Hypothalamus (tissue), 51 donors: ENCODE measurements at places on chromosomes 3 and 15.

DNA sequence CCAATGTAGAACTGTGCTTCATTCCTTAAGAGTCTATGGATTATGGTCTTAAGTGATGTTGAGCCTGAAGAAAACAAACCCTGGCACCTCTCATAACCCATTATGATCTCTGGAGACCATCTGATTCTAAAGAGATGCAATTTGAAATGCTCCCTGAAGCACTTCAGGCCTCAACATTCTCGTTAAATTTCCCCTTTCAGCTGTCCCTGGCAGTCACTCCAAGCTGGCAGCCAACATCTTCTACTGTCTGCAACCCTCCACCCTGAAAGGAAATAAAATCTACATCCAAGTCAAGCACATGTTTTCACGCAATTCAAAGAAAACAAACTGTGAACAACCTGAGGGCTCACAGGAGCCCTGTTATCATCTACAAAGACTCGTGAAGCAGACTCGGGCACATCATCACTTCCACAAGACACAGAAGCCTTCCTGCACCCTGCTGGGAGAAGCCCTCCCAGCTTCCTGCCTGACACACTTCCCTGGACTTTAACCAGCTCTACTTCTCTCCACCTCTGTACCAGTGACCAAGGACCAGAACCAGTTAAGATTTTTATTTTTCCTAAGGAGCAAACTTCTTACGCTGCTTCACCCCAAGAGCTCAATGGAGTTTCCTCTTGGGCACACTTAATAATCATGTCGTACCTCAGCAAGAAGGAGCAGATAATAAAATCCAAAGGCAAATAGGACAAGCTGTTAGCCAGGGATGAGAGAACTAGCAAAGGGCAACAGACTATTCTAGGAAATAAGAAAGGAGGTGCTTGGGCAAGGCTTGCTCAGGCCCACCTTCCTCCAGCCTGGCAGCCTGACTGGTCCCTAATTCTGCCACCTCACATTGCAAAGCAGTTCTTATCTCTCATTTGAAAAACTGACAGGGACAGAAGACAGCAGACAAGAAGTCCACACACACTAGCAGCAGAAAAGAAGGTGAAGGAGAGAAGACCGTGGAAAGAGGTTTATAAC, 67.1 kb downstream of the MAGI1 start:
- DNase-seq, result no peak

GRCh38 chr3:57706462-57706861, 13.6 kb upstream of the DENND6A start:
- no peak for DNase-seq

- no peak for DNase-seq
Measured at GRCh38 chr15:47685141-47685870, 32.0 kb upstream of the SEMA6D start.

DNA sequence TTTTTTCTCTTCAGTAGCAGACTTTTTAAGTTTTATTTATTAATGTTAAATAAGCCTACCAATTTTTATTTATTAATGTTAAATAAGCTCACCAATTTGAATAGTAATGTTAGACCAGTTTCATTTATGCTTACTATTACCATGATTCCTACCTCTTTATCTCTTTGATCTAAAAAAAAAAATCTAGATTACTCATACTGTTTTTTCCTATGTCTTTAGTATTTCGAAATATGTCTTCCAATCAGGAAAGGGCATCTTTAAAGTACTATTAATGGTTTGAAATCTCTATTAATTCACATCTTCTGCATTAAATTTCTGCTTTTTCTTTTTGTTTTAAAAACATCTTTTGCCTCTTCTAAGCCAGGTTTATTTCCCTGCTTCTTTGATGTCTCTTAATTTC, 27.5 kb upstream of the MAPKBP1 start:
- DNase-seq, result no peak

DNA sequence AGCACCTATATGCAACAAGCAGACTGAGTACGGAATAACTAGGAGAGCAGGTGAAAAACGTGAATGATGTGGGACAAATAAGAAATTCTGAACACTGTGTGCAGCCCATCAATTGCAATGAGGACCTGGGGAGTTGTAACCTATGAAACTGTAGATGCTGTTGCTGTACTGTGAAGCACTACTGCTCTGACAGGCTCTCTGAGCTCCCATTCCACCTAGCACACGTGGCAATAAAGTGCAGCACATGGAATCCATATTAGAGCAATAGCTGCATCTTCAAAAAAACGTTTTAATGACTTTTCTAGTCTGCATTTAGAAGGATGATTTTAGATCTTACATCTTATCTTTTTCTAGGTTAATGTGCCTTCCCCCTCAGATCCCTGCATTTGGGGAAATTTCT, 748.7 kb upstream of the GOLIM4 start:
- no peak for DNase-seq

- no peak for DNase-seq
Measured at GRCh38 chr3:107024551-107025026, 352.6 kb upstream of the CCDC54 start.

- peak; percentile 79 for DNase-seq
Measured at GRCh38 chr3:49007068-49007770, at the start of gene WDR6. Gene WDR6 (plus strand): TSS chr3:49007391. CDS start chr3:49007432, 41 bp downstream.

- no peak for DNase-seq
Measured at GRCh38 chr3:149417174-149417573, 39.7 kb upstream of the TM4SF1 start.

DNA sequence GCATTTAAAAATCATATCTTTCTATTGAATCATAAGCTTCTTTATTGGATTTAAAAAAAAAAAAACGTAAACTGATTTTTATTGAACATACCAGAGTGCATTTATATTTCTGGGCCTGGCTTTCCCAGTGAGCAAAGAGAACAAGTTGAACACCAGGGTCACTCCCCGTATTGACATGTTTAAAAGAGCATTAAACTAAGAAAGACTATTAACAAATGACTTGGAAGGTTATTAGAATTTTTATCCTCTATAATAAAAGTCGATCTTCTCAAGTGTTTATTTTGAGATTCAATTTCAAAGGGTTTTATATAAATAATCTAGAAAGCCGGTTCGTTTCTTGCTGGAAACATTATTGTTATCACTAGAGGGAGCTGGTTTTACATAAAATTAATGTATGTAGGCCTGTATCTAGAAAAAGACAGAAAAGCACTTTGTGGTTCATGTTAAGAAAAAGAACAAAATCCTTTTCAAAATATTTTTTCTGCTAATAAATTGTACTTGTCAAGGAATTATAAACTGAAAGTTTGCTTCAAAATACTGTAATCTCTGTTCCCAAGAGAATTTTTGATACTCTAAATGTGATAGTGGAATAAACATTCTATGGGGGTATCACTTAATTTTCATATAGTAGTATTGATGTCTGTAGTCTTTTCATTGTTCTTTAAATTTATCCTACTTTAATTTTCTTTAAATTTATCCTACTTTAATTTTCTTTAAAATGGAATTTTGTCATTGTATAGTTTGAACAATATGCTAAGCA, 321.8 kb upstream of the MME start:
- no peak for DNase-seq

DNA sequence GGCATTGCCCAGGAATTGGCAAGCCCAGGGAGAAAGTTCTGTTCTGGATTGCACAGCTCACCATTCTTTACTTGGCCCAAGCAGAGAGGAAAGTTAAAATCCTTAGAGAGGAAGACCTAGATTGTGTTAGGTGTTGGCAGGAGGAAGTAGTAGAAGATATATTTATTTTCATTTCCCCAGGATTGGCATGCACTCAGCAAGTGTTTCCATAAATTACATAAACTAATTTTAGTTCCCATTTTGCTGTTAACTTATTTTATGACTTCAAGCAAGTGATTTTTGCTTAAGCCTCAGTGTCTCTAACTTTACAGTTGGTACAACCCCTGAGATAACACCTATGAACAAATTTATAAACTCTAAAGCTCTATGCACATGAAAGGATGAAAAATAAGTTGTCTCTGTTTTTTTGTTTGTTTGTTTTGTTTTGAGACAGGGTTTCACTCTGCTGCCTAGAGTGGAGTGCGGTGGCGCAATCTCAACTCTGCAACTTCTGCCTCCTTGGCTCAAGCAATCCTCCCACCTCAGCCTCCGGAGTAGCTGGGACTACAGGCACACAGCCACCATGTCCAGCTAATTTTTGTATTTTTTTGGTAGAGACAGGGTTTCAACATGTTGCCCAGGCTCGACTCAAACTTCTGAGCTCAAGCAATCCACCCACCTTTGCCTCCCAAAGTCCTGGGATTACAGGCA, 31.2 kb upstream of the TOP2B start:
- DNase-seq, result no peak

- DNase-seq, result no peak
Measured at GRCh38 chr3:55683666-55684270, 196.7 kb upstream of the WNT5A start.

GRCh38 chr15:70647396-70647795, 116.0 kb downstream of the UACA start:
- DNase-seq, result no peak

DNA sequence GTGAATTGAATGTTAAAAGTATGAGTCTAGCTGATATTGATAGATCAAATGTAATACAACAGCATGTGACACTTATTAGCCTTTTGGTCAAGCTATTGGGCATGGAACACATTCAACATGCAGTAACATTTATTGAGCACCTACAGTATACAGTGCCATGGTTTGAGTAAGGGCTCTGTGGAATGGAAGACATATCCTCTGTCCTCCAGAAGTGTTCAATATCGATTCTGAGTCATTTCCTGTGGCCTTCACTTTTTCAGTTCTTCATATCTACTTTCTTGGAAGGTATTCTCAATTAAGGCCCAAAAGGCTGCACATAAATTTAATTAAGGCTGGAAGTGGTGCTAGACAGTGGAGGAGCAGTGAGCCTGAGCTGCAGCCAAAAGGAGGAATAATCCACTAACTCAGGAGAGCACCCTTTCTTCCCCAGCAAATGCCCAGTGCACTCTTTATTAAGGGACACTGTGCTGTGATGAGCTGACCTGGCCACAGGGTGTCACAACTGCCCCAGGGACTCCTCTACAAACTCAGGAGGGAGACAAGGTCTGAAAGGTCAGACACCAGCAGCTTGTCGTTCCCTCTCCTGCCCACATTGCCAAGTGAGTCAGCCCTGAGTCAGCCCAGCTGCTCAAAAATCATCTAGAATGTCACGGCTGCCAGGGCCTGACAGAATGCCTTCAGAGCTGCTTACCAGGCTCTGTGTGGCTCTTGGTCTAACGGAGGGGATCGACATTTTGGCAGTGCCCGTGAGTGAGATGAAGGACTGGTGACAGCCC, 544.8 kb downstream of the AGBL1 start:
- DNase-seq, result peak; percentile 46

DNA sequence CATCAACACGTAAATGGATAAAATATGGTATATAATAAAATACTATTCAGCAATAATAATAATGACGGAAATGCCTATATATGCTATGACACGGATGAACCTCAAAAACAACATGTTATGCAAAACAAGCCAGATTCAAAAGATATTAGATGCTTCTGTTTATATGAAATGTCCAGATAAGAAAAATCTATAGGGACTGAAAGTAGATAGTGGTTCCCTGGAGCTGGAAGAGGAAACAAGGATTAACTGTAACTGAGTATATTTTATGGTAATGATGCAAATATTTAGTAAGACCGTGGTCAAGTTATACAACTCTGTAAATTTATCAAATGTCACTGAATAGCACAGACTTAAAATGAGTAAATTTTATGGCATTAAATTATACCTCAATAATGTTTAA, 25.8 kb upstream of the WDR49 start:
- DNase-seq, result no peak

GRCh38 chr3:48639944-48640606, 4.8 kb upstream of the SLC26A6 start:
- no peak for DNase-seq

DNA sequence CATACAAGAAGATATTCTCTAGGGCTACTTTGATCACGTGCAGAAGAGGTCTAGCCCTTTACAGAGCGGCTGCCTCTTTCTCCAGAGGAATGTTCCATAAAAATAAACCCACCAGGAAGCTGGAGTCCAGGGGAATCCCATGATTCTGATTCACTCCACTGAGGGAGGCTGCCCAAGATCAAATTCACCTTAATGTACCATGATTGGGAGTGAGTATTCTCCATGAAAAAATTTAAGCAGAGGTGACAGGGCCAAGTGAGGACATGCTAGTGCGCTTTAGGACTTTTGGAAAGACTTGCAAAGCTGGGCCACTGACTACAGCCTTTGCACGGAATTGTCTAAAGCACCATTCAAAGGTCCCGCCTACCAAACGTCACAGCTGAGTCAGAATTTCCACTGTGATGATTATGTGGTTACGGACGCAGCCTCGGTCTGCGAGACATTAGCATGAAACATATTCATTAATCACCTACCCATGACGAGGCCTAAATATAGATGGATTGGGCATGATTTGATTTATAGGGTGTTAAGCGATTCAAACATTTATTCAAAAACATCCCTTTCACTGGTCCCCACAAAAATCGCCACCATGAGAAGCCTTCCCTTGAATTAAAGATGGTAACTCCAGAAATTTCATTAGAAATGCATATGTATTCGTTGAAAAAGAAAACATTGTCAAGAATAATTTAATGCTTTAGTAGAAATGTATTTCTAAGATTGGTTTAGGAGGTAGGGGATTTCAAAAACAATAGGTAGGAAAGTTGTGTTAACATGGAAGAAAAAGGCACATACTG, 152.6 kb downstream of the GREM1 start:
- no peak for DNase-seq

DNA sequence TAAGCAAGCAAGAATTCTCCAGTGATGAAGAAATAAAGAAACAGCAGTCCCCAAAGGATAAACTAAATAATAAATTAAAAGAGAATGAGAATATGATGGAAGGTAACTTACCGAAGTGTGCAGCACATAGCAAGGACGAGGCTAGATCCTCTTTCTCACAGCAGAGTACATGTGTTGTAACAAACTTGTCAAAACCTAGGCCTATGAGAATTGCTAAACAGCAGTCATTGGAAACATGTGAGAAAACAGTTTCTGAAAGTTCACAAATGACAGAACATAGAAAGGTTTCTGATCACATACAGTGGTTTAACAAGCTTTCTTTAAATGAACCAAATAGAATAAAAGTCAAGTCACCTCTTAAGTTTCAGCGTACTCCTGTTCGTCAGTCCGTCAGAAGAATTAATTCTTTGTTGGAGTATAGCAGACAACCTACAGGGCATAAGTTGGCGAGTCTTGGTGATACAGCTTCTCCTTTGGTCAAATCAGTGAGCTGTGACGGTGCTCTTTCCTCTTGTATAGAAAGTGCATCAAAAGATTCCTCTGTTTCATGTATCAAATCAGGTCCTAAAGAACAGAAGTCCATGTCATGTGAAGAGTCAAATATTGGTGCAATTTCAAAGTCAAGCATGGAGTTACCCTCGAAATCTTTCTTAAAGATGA, 4.5 kb upstream of the SCG5 start:
- DNase-seq, result no peak

- DNase-seq, result peak; percentile 22
Measured at GRCh38 chr15:90230071-90230494, 3.7 kb downstream of the CIB1 start.

GRCh38 chr3:189567766-189568420, 63.3 kb upstream of the TP63 start:
- no peak for DNase-seq

- DNase-seq, result no peak
Measured at GRCh38 chr3:47443611-47443995, 32.1 kb downstream of the SCAP start.

DNA sequence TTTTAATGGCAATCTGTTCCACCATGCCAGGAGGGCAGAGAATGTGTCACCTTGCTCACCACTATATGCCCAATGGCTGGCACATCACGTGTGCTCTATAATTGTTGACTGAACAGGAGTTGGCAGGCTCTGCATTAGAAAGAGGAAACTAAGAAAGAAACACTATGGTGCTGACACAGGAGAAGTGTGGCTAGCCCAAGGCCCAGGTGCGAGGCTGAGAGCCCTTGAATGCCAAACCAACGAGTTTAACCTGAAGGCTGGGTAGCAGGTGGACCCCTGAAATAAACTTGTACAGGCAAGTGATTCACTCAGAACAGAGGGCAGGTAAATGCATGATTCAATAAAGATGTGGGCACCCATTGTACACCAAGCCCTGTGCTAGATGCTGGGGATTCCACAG, 2.4 kb downstream of the CHCHD4 start:
- DNase-seq, result no peak
